ENCODE measurements at places on chromosomes 1 and 21.

DNA sequence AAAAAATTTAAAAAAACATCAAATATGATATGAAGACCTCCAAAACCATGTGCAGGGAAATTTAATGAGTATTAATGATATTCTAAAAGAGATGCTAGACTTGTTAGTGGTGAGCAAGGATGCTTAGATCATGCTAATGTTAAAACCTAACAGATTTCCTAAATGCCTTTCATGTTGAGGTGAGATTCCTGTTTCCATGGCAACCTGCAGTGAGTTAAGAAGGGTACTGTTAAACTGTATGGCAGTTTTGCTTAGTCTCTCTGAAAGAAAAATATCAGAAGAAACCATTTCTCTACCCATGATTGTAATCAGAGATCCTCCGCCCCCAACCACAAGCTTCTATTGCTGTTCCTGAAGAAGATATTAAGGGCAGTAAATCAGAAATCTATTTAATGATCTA, 321.6 kb upstream of the LRRC7 start:
- no peak for DNase-seq

DNA sequence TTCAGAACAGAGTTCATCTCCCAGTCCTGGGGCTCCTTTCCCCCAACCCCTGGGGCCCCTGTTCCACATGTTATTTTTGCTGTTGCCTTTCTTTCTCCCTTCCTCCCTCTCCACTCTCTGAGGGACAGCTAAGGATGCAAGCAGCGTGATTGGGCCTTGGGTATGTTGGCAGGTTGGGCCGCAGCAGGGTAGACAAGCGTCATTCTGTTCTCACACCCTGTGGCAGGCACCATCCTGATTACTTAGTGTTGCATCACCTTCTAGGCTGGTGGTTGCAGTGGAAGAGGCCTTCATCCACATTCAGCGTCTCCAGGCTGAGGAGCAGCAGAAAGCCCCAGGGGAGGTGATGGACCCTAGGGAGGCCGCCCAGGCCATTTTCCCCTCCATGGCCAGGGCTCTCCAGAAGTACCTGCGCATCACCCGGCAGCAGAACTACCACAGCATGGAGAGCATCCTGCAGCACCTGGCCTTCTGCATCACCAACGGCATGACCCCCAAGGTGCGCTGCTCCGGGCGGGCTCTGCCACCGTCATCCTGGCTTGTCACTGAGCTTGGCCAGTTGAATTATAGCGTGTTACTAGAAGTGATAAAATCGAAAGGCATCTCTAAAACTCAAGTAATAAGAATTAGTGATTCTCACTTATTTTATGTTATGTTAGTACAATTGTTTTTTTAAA, 43.4 kb downstream of the VANGL1 start:
- DNase-seq, result no peak

- no peak for DNase-seq
Measured at GRCh38 chr1:160423966-160424365, 23.6 kb downstream of the VANGL2 start.

- DNase-seq, result no peak
Measured at GRCh38 chr1:87800006-87800405, 471.3 kb downstream of the LMO4 start.

DNA sequence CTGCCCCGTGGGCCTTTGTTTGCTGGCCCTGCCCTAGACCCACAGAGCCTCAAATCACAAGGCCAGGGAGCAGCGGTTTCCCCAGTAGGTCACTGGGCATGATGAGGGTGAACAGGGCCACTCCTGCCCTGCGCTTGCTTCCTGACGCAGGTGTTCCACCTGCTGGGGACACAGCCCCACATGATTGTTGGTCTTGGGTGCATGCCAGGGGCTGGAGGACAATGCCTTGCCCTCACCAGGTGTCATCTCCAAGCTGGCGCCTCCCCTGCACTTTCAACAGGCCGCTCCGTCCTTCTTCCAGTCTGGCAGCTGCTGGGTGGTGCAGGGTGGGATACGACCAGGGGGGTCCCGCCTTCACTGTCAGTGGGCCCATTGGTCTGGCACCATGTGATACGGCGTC, 24.3 kb downstream of the IL10RB start:
- no peak for DNase-seq

GRCh38 chr21:32070676-32071330, 198.0 kb downstream of the HUNK start:
- no peak for DNase-seq

GRCh38 chr1:191222206-191222605, 744.5 kb upstream of the BRINP3 start:
- no peak for DNase-seq

- DNase-seq, result no peak
Measured at GRCh38 chr1:63772876-63773275, 941 bp upstream of the ROR1 start.

DNA sequence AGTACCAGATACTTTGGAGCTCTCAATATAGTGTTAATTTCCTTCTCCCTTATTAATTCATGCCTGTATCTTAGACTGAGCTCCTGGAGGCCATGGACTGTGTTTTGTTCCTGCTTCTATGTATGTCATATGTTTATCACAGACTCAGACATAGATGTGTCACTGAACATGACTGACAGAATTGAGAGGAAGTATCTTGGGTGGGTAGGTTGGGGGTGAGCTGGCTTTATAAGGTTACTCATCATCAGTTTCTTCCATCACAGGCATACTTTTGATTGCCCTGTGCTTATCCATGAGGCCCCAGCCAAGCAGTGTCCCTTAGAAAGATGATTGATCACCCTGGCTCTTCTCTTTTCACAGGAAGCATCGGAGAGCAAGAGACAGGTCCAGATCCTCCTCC, 5.6 kb upstream of the SH3D21 start:
- DNase-seq, result no peak

GRCh38 chr1:183039985-183040447, 16.8 kb downstream of the LAMC1 start:
- no peak for DNase-seq

DNA sequence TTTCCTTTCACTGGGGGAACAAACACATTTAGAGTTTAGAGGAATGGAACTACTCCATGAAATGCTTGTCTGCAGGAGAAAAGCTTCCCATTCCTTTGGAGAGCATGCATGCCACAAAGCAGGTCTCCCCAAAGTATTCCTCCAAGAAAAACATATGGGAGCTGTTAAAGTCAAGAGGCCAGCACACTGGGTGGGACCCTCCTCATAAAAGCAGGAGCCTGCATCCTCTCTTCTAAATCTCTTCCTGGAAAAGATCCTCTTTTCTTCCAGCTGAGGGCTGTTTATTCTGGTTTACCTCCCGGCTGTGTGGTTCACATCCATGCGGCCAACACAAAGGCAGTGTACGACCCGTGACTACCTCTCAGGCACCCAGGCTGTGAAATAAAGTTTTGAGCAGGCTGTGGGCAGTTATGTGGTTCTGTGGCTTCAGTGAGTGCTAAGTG, 103.4 kb downstream of the TENT5C start:
- DNase-seq, result no peak

GRCh38 chr1:107124694-107125093, 16.1 kb upstream of the NTNG1 start:
- DNase-seq, result no peak

- no peak for DNase-seq
Measured at GRCh38 chr1:15314328-15315281, 67.6 kb downstream of the FHAD1 start.

- DNase-seq, result no peak
Measured at GRCh38 chr1:228397966-228398365, 8.7 kb downstream of the TRIM11 start.

- DNase-seq, result no peak
Measured at GRCh38 chr1:18929686-18930085, 26.8 kb downstream of the IFFO2 start.

GRCh38 chr1:6461051-6461530, 4.9 kb downstream of the TNFRSF25 start:
- no peak for DNase-seq

- DNase-seq, result no peak
Measured at GRCh38 chr21:41071258-41072171, 96.4 kb upstream of the BACE2 start.

GRCh38 chr1:31567956-31568570, 8.3 kb upstream of the TINAGL1 start:
- DNase-seq, result no peak

- DNase-seq, result no peak
Measured at GRCh38 chr1:153313288-153313687, 536 bp upstream of the PGLYRP3 start.

- no peak for DNase-seq
Measured at GRCh38 chr1:18978706-18979105, 22.2 kb upstream of the IFFO2 start.

- DNase-seq, result no peak
Measured at GRCh38 chr1:232630894-232631195, 912 bp upstream of the SIPA1L2 start.

DNA sequence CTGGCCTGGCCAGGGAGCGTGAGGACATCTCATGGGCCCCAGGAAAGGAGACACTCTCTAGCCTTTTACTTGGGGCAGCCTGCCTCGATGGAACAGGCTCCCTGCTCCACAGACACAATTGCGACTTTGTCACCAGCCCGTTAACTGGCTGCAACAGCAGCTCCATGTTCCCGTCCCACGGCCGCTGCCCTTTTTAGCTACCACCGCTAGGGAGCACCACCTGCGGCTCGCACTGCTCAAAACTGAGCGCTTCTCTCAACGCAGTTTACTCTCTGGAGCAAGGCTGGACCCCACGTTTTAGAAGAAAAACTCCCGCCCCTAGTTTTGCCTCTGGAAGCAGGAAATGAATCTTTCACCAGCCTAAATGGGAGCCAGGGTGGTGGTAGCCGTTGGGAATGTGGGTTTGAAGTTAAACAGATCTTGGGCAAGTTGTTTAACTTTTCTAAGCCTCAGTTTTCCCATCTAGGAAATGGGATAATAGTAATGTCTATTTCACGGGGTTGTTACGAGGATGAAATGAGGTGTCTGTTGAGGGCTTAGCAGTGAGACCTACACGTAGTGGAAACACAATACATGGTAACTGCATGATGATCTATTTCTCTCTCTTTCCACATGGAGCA, 3.5 kb upstream of the LRRC38 start:
- no peak for DNase-seq

All from activated naive CD4-positive, alpha-beta T cell treated with anti-CD3 and anti-CD28 coated beads, Interleukin-2, amount 10 ng/mL, durations not matched to agents 7 days and 5 days (primary cell).